ENCODE measurements at places on chromosomes 4 and X.
A peak's percentile ranks its signal among the peaks of the same experiment; 100 is the strongest.

- no peak for DNase-seq
These were observed 143.4 kb downstream of the CBR4 start for GRCh38 chr4:168866635-168867034.

DNA sequence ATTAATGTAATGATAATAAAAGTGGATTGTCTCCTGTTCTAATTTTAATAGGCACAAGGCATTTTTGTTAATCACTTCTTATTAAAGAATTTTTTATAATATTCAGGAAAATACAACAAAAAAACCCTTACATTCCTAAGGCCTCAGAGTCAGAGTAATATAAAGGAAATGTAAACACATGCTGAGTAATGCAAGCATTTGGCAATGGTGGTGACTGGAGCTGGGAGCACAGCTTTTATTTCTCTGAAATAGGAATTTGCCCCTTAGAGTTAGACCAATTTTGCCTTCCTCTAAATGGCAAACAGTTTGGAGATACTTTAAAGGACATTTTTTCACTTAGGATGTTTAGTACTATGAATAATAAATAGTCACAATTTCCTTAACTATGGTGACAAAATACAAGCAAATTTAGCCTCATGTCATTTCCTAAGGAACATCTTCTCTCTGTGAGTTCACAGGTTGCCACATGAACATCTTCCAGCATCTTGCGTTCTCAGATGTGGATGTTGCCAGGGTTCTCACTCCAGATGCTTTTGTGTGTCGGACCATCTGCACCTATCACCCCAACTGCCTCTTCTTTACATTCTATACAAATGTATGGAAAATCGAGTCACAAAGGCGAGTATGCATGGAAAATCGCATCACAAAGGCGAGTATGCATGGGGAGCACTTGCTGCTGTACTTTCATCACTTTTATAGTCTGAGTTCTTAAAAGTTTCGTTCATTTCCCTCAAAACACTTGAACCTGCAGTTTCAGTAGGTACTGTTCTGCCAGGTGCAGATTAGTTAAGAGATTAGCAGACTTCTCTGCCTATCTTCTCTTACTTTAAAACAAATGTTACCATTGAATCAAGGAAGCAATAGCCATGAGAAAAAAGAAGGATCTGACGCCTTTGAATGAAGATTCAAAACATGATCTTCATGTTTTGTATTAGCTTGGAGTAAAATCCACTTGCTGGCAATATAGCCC, 15.9 kb upstream of the F11 start:
- peak; percentile 23 for DNase-seq

- DNase-seq: no peak
These were observed at the start of gene GLOD5 for GRCh38 chrX:48761674-48762471. Gene GLOD5, plus strand, starts transcription at chrX:48761747. Its CDS starts 44 bp downstream, at chrX:48761791.

DNA sequence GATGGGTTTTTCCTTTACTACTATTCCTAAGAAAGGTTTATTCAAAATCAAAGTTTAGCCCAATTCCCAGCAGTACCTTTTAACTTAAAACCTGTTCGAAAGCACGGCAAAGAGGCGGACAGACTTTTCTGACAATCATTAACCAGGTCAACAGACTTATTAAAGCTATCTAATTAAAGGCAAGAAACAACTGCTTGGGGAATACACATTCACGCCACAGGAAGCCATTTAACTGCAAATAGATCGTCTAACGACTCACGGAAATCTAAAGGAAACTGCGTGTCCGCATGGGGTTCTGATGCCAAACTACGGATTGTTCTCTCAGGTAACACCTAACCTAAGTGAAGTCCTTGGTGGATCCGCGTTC, 663 bp upstream of the USP53 start:
- DNase-seq: no peak

- no peak for DNase-seq
These were observed 38.5 kb downstream of the CYTL1 start for GRCh38 chr4:4980621-4981230.

All from AG04449 (cell line).